ENCODE measurements at places on chromosomes 7 and 10.

DNA sequence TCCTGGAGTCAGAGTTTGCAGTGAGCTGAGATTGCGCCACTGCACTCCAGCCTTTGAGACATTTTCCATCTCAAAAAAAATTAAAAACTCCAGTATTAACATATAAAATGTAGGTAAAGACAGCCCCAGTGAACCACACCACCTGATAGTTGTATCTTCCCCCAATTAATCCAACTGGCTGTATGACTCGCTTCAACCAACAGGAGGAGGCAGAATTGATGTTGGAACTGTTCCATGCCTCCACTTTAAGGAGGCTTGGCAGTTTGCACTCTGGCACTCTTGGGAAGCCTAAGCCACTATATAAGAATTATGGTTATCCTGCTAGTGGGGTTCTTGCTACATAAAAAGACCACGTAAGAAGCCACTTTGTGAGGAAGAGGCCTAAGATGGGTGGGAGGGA, 72.7 kb downstream of the STK17A start:
- no peak for DNase-seq

- no peak for DNase-seq
Measured at GRCh38 chr7:100489121-100489520, 5.4 kb downstream of the NYAP1 start.

DNA sequence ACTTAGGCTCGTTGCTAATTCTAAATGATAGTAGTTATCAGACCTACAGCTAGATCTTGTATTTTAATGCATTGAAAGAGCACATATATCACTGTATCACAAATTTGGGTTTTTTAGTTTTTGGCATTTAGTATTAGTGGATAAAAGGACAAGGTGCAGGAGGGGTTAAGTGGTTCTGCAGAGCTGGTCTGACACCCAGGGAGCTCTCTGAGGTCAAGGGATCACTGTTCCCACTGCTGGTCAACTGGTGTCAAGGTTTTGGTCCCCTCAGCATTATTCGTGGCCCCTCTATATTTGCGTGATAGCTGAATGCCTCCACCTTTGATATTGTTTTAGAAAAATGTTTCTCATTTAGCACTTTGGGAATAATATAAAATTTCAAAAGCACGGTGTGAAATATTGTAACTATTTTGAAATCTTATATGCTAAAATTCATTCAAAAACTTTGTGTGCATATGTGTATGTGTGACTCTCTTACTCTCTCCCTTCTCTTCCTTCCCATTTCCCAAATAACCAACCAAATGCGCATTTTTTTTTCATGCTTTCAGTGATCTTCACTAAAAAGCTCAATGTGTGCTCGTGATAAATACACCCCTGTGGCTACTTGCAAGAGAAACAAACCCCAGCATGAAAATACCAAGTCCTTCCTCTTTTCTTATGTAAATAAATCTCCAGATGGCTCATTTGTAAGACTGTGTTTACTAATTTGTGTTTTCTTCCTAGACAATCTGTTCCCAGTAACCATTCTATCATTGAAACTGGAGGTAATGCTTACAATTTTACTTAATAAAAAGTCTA, 309.2 kb downstream of the FGFR2 start:
- DNase-seq: no peak

GRCh38 chr10:15601819-15602218, 117.9 kb downstream of the ITGA8 start:
- DNase-seq: no peak

DNA sequence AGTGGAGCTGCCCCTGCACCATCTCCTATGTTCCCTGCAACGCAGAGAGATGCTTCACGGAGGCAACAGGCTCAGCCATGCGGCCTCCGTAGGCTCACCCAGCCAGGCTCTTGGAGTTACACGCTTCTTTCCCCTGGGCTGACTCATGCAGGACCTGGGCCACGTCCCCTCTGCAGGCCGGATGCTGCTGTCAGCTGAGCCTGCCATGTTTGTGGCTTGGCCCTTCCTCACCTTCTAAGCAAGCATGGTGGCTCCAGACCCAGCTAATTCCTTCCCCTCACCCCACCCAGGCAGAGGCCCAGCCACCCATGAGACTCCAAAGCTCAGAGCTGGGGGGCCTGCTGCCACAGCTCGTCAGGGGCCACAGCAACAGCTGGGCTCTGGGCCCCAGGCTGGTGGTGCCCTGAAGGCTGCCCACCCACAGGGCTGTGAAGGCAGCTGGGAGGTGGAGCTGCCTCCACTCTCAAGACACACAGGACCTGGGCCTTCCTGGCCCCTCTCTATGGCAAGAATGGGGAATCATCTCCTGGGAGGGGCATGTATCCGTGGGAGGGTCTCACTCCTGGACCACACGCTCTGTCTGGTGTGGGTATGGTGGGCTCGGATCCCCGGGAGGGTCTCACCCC, 219.6 kb downstream of the ELFN1 start:
- no peak for DNase-seq

DNA sequence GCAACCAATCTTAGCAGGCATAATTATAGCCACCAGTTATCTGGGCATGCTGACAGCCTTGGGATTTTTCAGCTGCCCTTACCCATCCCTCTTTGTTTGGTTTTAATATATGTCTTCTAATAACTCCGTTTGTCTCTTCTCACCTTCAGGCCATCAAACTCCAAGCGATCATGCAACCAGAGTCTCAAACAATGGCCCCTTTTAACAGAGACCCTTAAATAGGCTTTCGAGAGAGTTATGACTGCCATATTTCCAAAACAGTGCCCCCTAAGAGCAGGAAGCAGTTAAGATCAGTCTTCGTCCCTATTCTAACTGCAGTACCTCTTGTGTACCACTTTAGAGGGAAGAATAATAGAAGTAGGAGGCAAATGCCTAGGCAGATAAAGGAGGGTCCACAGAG, 157.5 kb downstream of the DGKB start:
- no peak for DNase-seq

DNA sequence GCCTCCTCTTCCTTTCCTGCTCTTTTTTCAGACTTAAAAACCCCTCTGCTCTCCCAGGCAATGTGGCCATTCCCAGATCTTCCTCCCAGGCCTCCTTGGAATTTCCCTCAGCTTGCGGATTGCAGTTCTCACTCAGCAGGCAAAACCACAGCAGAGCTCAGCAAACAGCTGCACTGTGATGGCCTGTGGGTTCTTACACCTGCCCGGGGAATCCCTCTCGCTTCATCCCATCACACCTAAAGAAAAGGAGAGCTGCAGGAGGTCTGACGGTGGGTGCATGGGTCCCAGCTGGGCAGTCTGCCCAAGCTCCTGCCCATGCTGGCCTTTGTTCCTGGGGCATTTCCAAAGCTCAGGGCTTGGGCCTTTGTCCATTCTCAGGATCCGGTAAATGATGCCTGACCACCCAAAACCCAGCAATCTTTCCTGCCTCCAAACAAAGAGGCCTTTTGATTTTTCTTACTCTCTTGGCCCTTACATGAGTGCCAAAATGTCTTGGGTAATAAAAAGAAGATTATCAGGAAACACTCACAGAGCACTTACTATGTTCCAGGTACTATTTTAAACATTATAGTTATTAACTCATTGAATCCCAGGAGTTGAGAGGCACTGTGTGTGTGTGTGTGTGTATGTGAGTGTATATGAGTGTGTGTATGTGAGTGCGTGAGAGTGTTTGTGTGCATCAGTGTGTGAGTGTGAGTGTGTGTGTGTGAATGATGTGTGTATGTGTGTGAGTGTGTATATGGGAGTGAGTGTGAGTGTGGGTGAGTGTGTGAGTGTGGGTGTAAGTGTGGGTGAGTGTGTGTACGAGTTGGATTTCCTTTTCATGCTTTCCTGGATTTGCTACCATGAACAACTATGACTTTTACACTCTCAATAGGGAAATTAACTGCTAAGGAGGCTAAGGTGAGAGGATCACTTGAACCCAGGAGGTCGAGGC, 64.5 kb upstream of the PODXL start:
- DNase-seq: no peak

GRCh38 chr10:66931340-66931948, 5.6 kb downstream of the LRRTM3 start:
- no peak for DNase-seq

GRCh38 chr7:44497155-44498027, 6.9 kb upstream of the NUDCD3 start:
- DNase-seq: no peak

DNA sequence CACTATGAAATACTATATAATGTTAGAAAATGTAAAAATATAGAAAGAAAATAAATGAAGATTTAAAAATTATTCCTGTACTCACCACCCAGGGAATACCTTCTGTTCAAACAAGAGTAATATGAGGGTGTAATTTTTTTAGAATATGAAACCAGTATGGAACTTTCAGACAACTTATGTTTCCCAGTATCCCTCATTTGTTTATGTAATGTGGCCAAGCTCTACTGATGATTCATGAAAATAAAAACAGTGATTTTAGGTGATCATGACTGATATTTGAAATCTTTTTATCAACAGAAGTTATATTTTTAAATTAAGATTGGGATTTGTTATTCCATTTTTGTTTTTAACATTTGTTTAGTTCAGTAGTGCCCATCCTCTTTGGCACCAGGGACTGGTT, 18.8 kb downstream of the SLK start:
- DNase-seq: no peak

DNA sequence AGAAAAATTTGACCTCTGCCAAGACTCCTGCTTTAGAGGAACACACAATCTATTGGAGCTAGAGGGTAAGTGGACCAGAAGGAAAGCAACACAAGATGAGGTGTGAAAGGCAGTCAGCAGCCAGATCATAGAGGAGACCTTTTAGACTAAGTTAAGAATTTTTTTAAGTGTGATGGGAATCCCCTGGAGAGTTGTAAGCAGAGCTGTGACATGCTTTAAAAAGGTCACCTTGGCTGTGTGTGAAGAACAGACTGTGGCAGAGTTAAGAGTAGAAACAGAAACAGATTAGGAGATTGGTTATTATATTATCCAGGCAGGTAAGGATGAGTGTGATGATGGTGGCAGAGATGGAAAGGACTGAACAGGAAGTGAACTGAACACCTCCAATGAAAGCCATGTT, 23.5 kb downstream of the CPEB3 start:
- DNase-seq: no peak

DNA sequence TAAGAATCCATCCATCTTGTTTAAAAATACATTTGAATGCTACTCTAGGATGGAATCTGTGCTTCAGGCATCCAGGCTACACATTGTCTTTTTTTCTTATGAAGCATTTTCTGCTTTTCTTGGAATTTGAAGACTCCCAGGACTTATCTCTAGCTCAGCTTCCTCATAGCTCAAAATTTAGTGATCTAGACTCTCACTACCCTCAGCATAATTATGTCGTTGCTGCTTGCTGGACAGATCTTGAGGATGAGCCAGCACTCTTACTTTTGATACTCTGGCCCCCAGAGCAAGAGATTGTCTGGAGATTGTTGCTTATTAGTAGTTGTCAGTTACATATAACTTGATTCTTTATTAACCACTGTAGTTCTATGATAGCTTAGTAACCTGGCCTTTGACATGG, 83.3 kb upstream of the FGL2 start:
- no peak for DNase-seq

DNA sequence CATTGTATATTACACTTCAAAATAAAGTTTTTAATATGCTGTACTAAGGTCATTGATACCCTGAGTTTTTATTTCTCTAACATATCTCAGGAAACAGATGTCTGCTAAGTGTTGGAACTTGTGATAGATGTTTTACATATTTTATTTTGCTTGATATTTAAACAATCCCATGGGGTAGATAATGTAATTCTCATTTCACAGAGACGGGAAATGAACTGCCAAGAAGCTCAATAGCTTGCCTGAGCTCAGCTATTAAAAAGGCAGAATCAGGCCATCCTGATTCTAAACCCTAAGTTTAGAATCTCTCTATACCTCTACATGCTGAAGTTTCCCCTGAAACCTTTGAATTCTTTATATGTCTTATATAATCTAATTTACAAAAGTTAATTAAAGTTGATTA, 126.3 kb downstream of the LRRC18 start:
- no peak for DNase-seq

- no peak for DNase-seq
Measured at GRCh38 chr7:30403477-30403876, 75.1 kb downstream of the NOD1 start.

GRCh38 chr7:122628651-122629411, 70.1 kb downstream of the RNF133 start:
- DNase-seq: no peak

- no peak for DNase-seq
Measured at GRCh38 chr7:11175887-11176286, 202.2 kb downstream of the PHF14 start.

DNA sequence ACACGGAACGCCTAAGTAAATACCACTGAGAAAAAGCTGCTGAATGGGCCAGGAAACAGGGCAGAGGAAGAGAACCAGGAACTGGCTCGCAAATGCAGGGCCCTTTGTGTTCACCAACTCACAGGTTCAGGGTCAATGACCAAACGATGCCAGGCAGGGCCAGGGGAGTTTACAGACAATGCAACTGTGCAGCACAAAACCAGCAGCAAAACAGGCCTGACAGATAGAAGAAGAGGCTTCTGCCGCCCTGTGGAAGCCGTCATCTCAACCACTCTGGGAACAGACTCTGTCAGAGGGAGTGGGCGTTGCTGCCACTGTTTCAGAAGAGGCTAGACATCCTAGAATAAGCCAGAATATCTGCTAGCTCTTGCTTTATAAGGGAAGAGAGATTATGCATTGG, 117.9 kb downstream of the KMT2E start:
- DNase-seq: no peak

- no peak for DNase-seq
Measured at GRCh38 chr7:2006231-2006771, 226.4 kb downstream of the MAD1L1 start.

- DNase-seq: no peak
Measured at GRCh38 chr7:16694806-16695205, 48.8 kb downstream of the BZW2 start.

DNA sequence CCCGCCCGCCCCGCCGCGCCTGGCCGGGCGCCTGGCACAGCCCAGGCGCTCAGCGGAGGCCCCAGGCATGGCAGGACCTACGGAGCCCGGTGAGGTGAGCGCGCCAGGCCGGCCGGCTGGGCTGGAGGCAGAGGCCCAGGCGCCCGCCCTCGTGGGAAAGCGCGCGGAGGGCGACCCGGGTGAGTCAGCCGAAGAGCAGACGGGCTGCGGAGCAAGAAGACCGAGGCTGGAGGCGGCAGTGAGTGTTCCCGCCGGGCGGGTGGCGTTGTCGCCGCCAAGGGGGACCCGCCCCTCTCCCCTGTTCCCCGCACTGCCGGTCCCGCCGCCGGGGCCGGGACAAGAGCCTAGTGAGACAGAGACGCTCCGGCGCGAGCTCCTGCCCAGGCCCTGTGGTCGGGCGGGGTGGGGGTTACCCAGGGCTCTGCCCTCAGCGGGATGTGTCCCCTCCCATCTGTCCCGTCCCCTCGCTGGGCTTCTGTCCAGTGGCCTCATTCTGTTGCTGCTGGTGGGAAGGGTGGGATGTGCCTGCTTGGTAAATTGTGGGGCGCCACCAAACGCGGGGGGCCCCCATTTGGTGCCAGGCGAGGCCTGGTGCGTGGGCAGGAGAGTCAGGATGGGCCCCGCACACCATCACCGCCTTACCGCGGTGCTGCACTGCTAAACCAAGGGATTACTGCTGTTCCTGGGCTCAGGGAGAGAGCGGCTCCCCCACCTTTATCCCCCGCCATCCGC, 17.0 kb upstream of the NODAL start:
- DNase-seq: no peak
